Activated T-cell treated with anti-CD3 and anti-CD28 coated beads, Interleukin-2, amount 50 U/mL, for 72 hours (primary cell): ENCODE measurements at places on chromosomes 5 and 9. TPM values are rescaled to one million over a fixed set of nuclear protein-coding genes. Genes with fewer than 3 reads are reported as not detected.

DNA sequence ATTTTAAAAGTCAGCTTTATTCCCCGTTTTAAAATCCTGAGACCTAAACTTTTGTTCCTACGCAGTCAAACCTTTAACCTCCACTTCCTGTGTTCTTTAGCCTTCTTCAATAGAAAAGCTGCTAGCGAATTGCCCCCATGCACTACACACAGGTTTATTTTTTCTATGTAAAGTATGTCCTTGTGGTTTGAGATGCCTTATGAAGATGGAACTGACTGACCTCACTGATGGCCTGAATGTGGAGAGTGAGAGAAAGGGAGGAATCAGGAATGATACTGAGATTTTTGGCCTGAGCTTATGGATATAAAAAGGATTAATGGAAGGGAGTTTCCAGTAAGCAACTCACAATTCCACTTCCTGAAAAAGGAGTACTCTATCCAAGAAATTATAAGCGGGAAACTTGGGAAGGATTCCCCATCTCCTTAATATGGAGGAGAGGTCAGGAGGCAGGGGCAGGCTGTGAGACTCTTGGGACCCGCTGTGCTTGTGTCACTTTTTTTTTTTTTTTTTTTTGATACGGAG, 89.5 kb downstream of the UGCG start:
- no peak for DNase-seq

DNA sequence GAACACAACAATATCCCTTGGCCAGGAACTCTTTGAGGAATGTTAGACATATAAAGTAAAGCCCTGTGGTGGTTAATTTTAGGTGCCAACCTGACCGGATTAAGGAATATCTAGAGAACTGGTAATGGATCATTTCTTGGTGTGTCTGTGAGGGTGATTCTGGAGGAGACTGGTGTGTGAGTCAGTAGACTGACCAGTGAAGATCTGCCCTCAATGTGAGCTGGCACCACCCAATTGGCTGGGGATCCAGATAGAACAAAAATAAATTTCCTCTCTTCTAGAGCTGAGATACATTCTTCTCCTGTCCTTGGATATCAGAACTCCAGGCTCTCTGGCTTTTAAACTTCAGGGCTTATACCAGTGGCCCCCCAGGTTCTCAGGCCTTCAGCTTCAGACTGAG, 56.2 kb upstream of the TNPO1 start:
- no peak for DNase-seq

- peak; percentile 61 for DNase-seq
Measured at GRCh38 chr9:6566409-6567139, 79.0 kb downstream of the GLDC start.

DNA sequence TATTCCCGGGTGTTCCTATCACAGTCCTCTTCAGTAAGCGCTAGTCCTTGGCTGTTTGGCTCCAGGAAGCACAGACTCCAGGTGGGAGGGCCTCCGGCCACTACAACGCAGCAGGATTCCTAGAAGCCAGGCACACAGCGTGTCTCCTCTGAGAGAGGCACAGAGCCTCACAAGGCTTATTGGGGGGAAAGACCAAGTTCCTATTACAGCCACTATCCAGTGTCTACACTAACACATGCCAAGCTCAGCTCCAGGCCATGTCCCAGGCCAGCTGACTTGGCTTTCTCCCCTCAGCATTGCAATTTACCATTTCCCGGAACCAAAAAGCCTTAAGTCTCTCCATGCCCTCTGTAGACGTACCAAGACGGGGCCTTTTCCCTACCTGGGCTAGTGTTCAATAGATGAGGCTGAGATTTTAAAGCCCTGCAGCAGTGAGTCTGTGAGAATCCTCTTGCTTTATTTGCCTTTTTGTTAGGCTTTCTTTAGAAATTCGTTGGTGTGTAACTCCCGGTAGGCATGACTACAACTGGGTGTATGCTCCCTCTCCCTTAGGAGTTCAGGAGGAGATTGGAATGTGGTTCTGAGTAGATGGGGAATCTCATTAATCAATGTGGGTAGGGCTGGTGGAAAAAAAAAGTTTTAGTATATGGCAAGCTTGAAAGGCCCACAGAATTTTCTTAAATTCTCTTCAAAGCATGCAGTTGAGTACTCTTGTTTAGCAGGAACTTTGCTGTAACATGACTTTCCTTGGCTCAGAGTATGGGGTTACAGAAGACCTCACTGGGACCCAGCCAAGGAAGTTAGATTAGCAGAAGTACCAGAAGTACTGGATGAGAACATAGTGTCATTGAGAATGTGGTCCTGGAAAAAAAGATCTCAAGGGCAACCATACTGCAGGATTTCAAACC, 84.3 kb upstream of the SLC1A3 start:
- no peak for DNase-seq

DNA sequence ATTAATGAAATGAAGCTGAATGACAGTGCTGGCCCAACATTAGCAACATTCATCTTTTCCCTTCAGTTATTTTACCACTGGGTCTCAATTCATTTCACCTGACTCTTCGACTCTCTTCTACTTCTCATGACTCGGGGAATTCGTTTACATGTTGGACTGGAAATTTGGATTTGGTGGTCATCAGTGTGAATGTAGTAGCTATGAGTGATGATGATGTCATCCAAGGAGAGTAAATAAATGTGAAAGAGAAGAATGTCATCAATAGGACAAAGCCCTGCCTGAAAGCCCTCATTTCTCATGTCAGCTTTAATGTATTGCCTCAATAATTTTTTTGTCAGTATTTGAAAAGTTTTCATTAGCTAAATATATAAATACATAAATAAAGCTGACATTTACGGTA, 21.9 kb upstream of the CFAP95 start:
- DNase-seq = no peak

- DNase-seq = no peak
Measured at GRCh38 chr9:128362774-128363173, 8.4 kb upstream of the URM1 start.

The CYLC2 gene
- total RNA-seq = not detected

The CCNI2 gene
- total RNA-seq = 4.6 TPM

The PCDHB15 gene
- total RNA-seq = not detected

The CCDC192 gene
- total RNA-seq = not detected

The PCDHAC1 gene
- not detected for total RNA-seq

The SLC34A3 gene
- 0.14 TPM for total RNA-seq

The ANKRD34B gene
- total RNA-seq = not detected
